ENCODE measurements at places on chromosomes 1 and 21.

DNA sequence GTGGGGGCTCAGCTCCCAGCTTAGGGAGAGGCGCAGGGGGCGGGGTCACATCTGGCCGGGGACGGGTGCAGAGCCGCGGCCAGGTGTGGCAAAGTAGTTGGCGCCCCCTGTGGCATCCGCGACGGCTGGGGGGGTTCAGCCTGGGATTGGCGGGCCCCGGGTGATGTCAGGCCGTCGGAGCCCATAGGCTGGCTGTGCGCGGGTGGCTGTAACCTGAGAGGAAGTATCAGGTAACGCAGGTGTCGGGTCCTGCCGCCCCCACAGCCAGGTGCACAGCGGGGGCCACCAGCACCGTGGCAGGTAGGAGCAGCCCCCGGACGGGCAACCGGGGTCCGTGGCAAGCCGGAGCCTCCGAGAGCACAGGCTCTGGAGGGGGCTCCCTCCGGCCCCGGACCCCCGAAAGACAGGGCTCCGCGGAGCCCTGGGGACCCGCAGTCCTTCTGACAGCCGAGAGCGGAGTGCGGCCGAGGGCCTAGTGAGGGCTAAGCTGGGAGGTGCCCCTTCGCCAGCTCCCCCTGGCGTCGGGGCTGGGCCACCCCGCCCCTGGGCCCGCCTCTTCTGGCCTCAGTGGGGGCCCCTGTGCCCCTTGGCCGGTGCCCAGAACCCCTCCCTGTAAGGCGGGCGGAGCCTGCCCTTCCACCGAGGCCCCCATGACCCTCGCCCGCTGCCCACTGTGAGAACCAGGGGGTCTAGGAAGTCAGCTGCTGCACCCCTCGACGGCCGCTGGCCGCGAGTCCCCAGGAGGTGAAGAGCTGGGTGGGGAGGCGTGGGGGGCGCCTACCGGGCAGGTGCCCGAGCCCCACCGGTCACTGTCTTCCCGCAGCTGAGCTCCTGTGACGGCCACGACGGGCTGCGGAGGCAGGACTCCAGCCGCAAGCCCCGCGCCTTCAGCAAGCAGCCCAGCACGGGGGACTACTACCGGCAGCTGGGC lies 17.9 kb downstream of the TNFRSF25 start:
- no peak for DNase-seq

GRCh38 chr1:51520700-51521248 lies 1.7 kb upstream of the EPS15 start:
- no peak for DNase-seq

GRCh38 chr1:209845408-209845725 lies 17.6 kb downstream of the UTP25 start:
- DNase-seq: no peak

DNA sequence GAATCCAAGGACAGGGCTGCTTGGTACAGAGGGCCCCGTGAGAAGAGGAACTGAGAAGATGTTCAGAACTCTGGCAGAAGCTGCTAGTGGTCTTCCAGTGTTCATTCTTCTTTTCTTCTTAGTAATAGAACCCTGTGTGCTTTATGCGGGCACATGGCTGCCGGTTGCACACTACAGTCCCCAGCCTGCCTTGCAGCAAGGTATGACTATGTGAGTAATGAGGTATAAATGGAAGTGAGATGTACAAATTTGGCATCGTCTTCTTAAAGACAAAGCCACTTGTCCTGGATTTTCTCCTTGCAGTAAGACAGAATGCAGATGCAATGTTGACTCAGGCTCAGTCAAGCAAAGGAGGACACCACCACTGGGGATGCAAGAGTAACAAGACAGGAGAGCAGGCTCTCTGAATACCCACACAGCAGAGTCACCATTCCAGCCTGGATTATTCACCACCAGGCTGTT lies 15.0 kb upstream of the ATP1B1 start:
- DNase-seq: no peak

DNA sequence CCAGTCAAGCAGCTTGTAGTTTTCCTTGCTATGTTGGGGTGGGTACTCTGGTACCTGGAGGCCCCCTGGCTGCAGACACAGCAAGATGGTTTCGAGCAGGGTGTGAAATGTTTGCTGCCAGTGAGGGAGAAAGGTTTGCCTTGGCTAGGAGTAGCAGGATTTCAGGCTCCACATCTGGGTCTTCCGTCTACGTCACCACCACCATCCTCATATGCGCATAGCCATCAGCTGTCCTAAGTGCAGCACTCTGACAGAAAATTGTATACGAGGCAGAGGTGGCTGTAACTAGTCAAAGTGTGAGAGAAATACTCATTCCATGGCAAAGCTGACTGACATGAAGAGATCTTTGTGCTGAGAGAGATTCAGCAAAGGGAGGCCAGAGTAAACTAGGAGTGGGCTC lies 212.6 kb downstream of the NFIA start:
- DNase-seq: no peak

- DNase-seq: no peak
These were observed 34.4 kb downstream of the PHC2 start for GRCh38 chr1:33396188-33397124.

DNA sequence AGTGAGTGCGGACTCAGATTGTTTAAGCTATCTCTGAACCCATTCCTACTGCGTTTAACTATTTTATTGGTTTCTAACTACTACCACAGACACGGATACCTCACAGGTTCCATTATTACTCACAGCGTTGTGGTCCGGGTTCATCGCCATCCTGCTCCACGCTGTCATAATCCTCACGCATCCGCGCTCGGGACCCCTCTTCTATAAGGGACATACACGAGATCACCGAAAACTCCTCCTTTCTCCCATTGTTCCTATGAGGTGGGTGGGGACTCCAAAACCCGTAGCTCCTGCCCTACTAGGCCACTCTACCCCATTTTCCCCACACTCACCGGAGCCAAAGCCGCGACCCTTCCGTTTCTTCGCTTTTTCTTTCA lies 610 bp downstream of the RBM8A start:
- no peak for DNase-seq

- DNase-seq: no peak
These were observed 263.5 kb upstream of the PLD5 start for GRCh38 chr1:242787968-242788367.

- DNase-seq: no peak
These were observed 145.7 kb upstream of the PRMT6 start for GRCh38 chr1:106910798-106911197.

- no peak for DNase-seq
These were observed 13.0 kb downstream of the EDARADD start for GRCh38 chr1:236407059-236407458.

DNA sequence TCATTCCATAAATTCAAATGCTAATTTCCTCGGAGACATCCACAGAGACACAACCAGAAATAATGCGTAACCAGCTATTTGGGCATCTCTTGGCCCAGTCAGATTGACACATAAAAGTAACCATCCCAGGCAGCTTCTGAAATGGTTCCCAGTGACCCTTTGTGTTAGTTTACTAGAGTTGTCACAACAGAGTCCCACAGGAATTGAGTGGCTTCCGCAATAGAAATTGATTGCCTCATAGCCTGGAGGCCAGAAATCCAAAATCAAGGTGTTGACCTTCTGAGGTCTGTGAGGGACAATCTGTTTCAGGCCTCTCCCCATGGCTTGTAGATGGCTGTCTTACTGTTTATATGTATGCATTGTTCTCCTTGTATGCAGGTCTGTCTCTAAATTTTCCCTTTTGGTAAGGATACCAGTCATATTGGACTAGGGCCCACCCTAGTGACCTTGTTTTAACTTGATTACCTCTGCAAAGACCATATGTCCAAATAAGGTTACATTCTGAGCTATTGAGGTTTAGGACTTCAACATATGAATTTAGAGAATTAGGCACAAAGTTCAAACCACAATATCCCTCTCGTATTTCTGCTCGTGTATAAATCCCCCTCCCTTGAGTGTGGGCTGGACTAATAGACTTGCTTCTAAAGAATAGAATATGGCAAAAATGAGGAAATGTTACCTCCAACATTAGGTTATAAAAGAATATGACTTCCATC lies 78.2 kb upstream of the FGGY start:
- DNase-seq: no peak

GRCh38 chr1:167714098-167714438 lies 7.7 kb upstream of the MPZL1 start:
- DNase-seq: no peak

DNA sequence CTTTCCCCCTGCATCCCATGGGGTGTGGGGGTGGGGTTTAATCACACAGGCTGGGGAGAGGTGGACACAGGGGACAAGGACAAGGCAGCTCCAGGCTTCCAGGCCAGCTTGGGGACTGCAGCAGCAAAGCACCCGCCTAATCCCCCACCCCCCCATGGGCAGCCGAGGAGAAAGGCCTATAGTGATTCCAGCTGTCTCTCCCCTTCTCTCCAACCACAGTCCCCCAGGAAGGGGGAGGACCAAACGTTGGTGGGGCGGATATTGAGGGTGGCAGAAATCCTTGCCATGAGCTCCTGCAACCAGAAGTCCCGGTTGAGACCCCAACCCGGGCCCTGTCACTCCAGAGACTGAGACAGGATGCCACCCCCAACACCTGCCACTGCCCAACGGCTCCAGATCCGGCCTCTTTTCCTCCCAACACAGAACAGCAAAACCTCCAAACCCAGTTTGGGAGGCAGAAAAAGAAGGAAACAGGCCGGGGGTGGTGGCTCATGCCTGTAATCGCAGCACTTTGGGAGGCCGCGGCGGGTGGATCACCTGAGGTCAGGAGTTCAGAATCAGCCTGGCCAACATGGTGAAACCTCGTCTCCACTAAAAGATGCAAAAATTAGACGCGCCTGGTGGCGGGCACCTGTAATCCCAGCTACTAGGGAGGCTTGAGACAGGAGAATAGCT lies 1.7 kb downstream of the EPHA2 start:
- DNase-seq: no peak

Measured in KG1 (cell line).